ENCODE measurements at places on chromosomes 13 and 19.

GRCh38 chr19:632579-633067 lies 714 bp downstream of the POLRMT start:
- no peak for DNase-seq

GRCh38 chr13:114046431-114046975 lies 72.6 kb upstream of the C13orf46 start:
- no peak for DNase-seq

- DNase-seq = no peak
Observed at GRCh38 chr19:3238066-3238561, 13.7 kb downstream of the CELF5 start.

DNA sequence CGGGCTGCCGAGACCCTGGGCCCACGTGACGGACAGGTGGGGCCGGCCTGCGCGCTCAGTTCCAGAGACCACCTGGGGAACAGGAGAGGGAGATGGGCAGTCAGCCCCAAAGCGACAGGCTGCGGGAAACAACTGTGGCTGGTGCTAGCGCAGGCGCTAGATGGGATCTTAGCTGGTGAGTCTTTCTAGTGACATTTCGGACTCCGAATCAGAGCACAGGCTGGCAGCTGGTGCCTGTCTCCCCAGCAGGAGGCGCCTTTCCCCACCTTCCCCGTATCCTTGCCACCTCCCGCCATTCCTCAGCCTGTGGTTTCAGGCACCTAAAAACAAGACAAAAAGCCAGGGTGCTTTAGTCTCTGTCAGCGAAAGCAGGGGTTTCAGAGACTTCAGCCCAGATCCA lies 19.4 kb upstream of the RANBP3 start:
- DNase-seq = no peak

DNA sequence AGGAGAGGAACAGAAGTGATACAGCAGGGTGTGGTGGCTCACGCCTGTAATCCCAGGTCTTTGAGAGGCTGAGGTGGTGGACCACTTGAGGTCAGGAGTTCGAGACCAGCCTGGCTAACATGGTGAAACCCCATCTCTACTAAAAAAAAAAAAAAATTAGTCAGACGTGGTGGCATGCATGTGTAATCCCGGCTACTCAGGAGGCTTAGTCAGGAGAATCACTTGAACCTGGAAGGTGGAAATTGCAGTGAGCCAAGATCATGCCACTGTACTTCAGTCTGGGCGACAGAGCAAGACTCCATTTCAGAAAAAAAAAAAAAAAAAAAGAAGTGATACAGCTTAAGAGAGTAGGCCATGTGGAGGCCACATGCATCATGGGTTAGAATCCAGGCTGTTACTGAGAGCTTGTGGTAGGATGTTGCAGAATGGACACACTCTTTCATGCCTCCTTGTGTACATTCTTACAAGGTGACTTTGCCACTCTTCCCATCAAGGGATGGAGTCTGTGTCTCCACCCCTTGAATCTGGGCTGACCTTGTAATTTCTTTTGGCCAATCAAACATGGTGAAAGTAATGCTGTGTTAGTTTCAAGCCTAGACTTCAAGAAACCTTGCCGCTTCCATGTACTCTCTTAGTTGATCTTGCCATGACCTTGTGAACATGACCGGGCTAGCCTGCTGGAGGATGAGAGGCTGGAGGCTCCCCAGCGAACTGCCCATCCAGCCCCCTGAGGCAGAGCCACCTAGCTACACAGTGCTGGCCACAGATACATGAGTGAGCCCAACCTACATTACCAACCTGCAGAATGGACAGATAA lies 12.3 kb downstream of the FAM187B start:
- DNase-seq = no peak

DNA sequence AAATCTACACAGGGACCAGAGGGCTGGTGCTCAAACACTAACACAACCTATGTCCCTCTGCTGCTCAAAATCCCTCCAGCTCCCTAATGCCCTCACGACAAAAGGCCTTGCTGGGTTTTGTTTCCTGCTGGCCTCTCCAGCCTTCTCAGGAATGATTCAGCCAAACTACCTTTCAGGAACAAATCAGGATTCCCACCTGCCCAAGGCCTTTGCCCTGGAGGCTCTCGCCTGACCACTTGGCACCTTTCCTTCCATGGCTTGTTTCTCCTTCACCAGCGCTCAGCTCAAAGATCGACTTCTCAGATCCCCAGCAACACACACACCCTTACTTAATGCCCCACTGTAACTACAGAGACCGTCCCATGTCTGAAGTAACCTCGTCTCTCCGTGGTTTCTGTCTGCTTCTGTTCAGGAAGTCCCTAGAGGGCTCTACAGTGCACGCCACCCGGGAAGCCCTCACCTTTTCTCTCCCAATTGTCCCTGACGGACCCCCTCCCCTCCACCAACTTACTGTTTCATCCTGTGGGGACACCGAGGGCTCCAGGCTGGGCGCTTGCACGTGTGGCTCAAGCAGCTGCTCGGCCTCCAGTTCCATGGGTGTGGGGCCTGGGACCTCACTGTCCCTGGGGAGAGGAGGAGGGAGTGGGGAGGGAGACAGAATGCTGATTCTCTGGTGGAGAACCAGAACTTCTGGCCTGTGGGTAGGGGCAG lies 3.2 kb upstream of the SIX5 start:
- DNase-seq = no peak

DNA sequence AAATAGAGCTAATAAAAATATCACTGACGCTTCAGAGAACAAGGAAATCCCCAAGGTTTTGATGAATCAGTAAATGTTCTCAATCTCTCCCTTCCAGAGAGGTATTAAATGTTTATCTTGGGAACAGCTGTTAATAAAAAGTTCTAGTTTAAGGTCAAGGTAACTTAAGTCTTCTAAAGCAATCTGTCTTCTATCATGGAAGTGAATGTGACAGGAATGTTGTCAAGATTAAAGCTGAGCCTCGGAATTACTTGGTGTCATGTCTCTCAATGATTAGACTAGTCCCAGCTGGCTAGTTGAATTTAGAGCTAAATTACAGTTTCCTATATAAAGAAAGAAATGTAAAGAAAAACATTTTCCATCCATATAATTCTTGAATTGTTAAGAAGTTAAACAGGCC lies 23.4 kb downstream of the ESD start:
- DNase-seq = no peak

DNA sequence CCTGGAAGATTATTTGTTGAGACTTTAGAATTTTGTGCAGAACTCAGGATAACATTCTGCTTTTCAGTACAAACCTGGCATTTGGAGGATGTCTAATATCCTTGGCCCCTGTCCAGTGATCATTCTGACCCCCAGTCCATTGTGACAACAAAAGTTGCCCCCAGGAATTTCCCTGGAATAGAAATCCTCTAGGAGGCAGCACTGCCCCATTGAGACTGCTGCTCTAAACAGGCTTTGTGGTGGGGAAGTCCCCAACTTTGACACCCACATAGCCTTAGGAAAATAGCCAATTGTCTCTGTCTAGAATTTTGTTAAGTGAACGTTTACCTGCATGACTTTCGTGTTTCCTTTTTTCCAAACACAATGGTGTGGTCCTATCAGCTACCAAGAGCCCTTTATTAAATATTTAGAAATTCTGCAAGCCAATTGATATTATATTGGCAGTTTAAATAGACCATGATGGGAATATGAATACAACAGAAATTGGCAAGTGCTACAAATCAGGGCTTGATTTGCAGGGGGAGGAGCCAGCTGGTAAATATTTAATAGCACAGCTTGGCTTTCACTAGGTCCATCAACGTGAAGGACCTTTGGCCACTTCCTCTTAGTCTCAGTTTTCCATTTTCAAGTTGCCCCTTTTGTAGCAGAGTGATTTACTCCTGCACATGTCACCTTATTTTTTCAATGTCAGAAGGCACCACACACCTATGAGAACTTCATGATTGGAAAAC lies 451.7 kb downstream of the EFNB2 start:
- DNase-seq = no peak

- no peak for DNase-seq
Observed at GRCh38 chr19:18795540-18795939, 4.4 kb upstream of the COMP start.

- DNase-seq = no peak
Observed at GRCh38 chr13:76647550-76647949, 238.7 kb downstream of the KCTD12 start.

GRCh38 chr19:54622431-54622830 lies 7.9 kb upstream of the LILRB1 start:
- no peak for DNase-seq

GRCh38 chr19:35044317-35045117 lies 3.0 kb downstream of the HPN start:
- peak; percentile 51 for DNase-seq

DNA sequence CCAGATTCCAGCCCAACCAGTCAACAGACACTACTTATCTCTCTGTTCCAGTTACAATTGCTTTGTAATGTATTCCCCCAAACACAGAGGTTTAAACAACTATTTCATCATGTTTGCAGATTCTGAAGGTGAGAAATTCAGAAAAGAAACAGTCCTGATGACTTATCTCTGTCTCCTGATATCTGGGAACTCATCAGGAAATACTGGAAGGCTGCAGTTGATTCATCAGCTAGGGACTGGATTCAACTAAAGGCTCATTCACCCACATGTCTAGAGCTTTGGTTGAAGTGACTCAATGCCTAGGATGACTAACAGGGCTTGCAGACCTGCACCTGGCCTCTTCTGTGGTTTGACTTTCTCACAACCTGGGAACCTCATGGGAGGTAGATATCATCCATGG lies 56.6 kb upstream of the GPC6 start:
- no peak for DNase-seq

Data from effector CD4-positive, alpha-beta T cell (primary cell).